ENCODE measurements at places on chromosomes 3 and 15.

DNA sequence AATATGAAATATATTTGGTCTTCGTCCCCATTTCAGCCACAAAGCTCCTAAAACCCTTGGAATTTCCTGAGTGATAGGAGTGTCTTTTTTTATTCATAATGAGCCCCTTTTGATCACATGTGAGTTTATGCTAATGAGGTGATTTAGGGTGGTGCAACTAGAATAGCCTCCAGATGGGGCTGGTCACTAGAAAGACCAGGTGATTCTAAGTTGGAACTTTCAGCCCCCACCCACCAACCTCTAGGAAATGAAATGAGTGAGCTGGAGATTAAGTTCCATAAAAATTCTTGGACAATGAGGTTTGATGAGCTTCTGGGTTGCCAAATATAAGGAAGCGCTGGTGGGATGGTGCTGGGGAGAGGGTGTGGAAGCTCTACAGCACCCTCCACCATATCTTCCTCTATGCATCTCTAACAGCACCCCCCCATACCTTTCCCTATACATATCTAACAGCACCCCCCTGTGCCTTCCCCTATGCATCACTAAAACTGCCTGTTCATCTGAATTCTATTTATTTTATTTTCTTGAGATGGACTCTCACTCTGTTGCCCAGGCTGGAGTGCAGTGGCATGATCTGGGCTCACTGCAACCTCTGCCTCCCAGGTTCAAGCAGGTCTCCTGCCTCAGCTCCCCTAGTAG lies 2.1 kb upstream of the SMCO1 start:
- DNase-seq = no peak

- no peak for DNase-seq
Measured at GRCh38 chr3:24229468-24230221, 265.0 kb downstream of the THRB start.

- DNase-seq = peak; percentile 76
Measured at GRCh38 chr3:179146911-179147513, 1.1 kb upstream of the PIK3CA start.

DNA sequence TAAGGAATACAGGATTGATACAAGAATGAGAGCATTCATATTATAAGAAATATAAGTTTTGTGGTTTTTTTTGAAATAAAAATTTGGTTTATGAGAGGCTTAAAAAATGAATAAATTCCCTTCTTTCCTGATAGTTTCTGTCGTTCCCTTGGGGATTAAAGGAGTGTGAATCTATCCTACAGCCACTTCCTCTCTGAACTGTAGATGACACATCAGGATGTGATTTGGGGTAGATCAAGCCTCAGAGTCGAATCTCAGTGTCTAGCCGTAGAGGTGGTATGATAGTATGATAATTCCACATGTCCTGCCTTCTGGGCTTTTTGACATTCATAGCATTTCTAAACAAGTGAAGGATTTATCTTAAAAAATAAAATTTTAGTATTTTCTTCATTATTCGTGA lies 343.1 kb downstream of the LPP start:
- DNase-seq = peak; percentile 72

GRCh38 chr3:132660052-132660810 lies at the start of gene UBA5:
Gene UBA5, plus strand, starts transcription at chr3:132660329. Its CDS starts 209 bp downstream, at chr3:132660538.
- peak; percentile 84 for DNase-seq

DNA sequence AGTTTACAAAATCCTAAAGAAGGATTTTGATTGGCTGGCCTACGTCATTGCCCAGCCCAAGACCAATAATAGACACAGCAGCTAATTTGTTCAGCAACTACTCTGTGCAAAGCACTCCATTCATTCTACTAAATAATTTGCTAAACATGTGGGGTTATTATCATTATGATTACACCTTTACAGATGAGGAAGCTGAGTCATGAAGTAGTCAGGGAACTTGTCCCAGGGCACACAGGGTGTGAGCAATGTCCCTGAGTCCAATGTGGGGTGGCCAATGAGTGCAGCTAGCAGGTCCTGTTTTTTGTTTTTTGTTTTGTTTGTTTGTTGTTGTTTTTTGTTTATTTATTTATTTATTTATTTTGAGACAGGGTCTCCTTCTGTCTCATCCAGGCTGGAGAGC lies 183.6 kb downstream of the ABHD5 start:
- DNase-seq = no peak

DNA sequence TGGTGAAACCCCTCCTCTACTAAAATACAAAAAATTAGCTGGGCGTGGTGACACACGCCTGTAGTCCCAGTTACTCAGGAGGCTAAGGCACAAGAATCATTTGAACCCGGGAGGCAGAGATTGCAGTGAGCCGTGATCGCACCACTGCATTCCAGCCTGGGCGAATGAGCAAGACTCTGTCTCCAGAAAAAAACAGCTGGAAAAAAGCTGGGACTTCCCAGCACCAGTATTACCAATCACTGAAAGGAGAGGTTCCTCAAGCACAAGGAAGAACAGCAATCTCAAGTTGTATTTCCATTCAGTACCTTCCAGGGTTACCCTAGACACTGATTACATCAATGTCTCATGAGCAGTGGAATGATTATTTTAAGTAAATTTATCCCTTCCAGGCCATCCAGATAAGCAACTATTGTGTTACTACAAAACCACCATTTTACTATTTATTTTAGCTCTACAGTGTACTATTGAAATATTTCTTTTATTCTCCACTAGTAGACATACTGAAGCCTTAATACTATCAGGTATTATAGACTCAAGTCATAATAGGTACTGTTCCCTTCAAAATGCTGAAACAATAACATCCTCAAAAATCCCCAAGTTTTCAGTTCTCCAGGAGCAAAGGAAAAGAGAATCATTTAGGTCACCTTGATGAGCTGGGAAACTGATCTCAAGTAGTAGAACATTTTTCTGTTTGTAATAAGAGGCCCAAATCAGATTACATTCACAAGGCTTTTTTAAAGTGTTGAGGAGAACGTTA lies 54.8 kb upstream of the VGLL4 start:
- peak; percentile 39 for DNase-seq

DNA sequence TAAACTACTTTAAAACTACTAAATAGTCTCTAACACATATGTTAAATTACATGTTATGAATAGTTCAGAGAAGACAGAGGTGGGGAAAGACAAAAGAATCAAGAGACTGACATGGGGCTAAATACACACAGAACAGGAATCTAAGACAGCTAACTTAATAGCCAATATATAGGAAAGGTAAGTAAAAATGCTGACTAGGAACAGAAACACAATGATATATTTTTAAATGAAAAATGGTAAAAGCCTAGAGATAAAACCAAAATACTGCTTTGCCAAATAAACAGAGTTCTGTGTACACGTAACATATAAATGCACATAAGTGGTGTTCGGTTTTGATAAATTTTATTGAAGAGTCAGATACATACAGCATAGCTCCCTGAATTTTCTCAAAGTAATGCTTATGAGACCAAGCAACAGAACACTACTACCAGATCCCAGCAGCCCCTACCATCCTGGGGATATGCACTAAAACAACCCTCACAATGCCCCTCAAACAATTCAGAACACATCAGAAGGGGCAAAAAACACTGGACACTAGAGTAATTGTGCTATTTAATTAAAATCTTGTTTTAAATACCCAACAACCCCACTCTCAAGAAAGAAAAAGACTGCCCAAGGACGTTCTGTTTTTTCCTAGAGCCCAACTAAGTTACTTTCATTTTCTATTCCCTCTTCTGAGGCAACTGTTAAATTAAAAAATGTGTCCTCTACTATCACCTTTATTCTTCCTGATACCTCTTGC lies 121.1 kb downstream of the ADAM10 start:
- DNase-seq = peak; percentile 43

GRCh38 chr3:50585919-50586762 lies 16.8 kb downstream of the HEMK1 start:
- DNase-seq = no peak

GRCh38 chr3:172142864-172143451 lies 103.6 kb downstream of the FNDC3B start:
- no peak for DNase-seq

GRCh38 chr3:142947799-142948575 lies 15.5 kb downstream of the PAQR9 start:
- DNase-seq = peak; percentile 67

DNA sequence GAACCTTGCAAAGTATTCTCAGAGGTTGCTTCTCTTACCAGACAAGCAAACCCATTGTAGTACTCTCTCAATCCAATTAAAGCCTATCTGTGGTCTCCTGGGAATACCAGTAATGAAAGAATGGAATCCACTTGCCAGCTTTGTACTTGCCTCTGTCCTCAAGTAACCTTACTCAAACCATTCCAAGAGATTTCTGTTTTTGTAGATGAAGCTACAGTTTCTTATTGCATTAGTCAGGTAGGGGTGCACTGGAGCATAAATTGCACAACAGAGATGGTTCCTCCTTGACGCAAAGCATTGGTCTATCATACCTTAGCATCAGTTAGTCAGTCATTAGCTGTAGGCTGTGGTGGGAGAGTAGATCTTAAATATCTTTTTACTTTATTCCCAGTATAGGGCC lies 52.9 kb downstream of the BTLA start:
- DNase-seq = peak; percentile 16

DNA sequence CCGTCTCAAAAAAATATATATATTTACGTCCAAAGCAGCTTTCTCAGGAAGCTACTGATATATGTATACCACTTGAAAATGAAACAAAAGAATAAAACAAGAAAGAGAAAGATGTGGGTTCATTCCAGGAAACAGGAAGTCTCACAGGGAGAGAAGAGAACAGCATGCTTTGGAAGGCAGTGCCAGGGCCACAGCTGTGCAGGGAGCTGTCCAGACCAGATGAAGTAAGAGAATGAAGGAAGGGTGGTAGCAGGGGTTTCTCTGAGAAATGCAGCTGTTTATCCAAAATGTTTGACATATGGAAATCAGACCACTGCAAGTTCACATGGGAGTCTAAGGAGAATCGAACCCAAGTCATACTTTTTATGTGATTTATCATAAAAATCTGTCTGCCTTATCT lies 8.9 kb upstream of the GPR27 start:
- no peak for DNase-seq

DNA sequence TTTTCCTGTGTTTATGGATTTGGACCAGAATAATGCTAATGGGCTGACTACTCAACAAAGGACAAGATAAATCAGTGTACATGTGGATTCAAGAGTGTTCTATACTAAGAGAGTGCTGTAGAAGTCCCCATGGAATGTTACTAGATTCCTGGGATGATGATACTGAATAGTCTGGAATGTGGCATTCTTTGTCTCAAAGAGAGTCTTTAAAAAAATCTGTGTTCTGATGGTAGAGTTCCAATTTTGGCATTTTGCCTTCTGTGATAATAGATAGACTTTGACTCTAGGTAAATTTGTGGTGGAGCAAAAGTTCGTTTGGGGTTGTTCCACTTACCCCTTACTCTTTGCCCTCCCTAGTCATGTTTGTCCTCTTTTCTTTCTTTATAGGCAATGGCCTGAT lies 43.7 kb downstream of the NMD3 start:
- peak; percentile 46 for DNase-seq

- DNase-seq = no peak
Measured at GRCh38 chr3:195407531-195408409, 35.0 kb downstream of the ACAP2 start.

- no peak for DNase-seq
Measured at GRCh38 chr3:26657348-26657976, 34.9 kb downstream of the LRRC3B start.

- DNase-seq = no peak
Measured at GRCh38 chr3:134620476-134621115, 30.2 kb downstream of the KY start.

DNA sequence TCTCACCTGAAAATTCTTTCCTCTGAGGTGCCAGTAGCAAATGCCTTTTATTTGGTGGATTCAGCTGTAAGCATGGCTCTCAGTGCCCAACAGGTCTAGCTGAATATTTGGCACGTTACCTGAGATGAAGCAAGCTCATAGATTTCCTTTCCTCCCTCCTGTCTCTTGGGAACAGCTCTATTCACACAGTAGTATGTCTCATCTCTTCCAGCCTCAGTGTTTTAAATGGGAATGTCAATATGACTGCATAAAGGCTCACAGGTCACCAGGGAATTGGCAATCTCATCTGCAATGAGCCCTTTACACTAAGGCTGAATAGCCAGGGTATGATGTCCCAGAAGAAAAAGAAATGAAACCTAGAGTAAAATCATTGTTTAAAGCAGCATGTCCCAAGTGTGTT lies 733.5 kb downstream of the NTRK3 start:
- no peak for DNase-seq

- no peak for DNase-seq
Measured at GRCh38 chr3:99199021-99199420, 297.5 kb upstream of the DCBLD2 start.

GRCh38 chr15:66650433-66650832 lies 51.6 kb upstream of the SMAD6 start:
- peak; percentile 33 for DNase-seq

DNA sequence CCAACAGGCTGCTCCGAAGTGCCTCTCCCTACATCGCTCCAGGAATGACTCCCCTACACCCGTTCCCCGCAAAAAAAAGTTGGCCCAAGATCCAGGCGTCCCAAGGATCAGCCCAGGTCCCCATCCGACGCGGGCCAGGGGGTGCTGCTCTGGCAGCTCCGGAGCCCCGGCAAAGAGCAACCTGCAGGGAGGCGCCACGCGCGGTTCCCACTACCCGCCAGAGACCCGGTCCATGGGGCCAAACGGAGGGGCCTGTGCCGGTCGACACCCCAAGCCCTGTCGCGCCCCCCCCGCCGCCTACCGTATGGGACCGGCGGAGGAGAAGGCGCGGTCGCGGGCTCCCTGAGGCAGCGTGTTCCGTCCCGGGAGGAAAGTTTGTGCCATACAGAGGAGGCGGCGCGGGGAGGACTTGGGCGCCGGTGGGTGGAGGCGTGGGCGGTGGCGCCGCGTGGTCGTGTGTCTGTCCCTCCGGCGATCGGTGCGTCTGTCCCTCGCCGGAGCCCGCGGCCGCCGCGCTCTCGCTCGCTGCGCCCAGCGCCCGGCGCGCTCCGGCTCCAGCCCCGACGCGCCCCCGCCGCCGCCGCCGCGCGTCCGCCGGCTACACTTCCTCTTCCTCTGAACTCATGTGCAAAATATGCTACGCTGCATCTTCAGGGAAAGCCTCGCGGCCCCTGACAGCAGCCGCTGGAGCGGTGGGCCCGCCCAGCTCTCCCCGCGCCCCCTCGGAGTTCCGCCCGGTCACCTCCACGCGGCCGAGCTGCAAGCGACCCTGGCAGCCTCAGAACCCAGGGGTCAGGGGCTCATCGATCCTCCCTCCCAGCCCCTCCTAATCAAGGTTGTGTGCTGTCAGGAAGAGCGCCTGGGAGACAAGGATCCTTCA lies at the start of gene RFTN1:
TSS of gene RFTN1 (minus strand) at position 559 of the 880 bp plus-strand sequence. CDS start 19,830 bp downstream, outside the sequence.
- DNase-seq = peak; percentile 87

DNA sequence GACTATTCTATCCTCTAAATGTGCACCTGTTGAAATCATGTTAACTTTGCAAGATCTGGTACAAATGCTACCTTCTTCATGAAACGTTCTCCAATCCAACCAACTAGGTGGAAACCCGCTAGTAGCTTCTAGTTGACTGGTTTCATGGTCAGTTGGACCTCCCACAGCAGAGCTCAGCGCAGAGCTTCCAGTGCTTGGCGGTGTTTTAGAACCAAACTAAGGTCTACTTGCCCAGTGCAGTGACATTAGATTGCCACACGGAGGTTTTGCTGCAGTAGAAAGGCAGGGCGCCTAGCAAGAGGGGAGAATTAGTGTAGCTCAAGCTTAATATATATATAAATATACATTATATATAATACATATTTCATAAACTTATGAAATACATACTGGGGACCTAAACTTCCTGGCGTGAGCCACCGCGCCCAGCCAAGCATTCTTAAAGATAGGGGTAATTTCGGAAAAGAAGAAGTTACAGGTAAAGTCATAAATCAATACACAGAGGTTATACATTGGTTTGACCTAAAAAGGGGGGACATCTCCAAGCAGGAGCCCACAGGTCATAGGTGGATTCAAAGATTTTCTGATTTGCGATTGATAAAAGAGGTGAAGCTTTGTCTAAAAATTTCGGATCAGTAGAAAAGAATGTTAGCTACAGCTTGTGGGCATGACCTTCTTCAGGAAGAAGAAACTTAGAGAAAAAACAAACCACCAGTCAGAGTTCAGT lies 2.1 kb upstream of the OXSR1 start:
- peak; percentile 33 for DNase-seq
